ENCODE measurements at places on chromosomes 3 and 15. TPM values are rescaled to one million over a fixed set of nuclear protein-coding genes. Genes with fewer than 3 reads are reported as not detected.

Gene C3orf22
- not detected for total RNA-seq

Gene CDHR4
- not detected for total RNA-seq

Gene WDR49
- total RNA-seq, result 0.29 TPM

Gene CADPS
- total RNA-seq, result not detected

Gene INKA1
- 1.8 TPM for total RNA-seq

GRCh38 chr3:85626662-85627061 lies 667.9 kb downstream of the CADM2 start:
- H3K27ac ChIP-seq, result no peak overlapping the region
- no peaks in the 10 kb centered on the region for H3K36me3 ChIP-seq
- H3K4me3 ChIP-seq, result no peak overlapping the region
- H3K4me1 ChIP-seq, result no peaks in the 10 kb centered on the region
- H3K27me3 ChIP-seq, result no peaks in the 10 kb centered on the region

- DNase-seq, result no peak
- H3K36me3 ChIP-seq, result no peaks in the 10 kb centered on the region
- no peaks in the 10 kb centered on the region for H3K4me1 ChIP-seq
- no peak overlapping the region for H3K4me3 ChIP-seq
- no peak overlapping the region for H3K27ac ChIP-seq
- peaks cover 3% of the 10 kb centered on the region for H3K27me3 ChIP-seq
Measured at GRCh38 chr15:70328679-70329115, 231.0 kb upstream of the TLE3 start.

DNA sequence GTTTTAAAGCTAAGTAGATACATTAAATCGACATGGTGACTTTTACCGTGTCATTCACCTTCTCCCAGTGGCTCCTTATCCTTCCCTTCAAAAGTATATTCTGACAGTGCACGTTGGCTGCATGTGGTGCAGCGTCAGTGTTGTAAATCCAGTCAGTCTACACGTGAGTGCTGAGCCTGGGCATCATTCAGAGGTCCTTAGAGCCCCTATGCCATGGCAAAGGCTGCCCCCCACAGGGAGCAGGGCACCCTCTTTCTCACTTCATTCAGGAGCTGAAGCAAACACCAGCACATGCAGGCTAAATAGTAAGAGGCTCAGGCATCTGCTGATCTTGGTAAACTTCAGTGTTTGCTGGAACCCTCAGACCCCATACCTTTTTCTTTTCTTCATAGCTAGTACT lies 43.3 kb downstream of the RASGRP1 start:
- H3K36me3 ChIP-seq, result peaks cover 55% of the 10 kb centered on the region
- H3K4me1 ChIP-seq, result peaks cover 70% of the 10 kb centered on the region

DNA sequence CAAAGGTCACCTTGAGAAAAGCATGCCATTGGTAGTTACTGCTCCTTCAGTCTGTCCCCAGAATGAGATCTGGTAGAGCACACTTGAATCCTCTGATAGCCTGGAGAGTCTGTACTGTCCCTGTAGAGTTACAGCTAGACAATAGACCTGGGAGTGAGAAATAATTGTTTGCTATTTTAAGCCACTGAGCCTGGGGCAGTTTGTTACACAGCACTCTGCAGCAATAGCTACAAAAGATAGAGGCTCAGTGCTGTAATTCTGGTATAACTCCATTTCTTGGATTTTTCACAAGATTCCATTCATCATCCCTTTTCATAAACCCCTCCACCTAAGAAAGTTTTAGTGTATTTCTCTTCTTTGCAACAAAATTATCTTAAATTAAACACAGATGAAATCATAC lies 242.7 kb upstream of the ARRDC4 start:
- no peak overlapping the region for H3K27ac ChIP-seq
- DNase-seq, result no peak
- no peak overlapping the region for H3K4me3 ChIP-seq
- no peaks in the 10 kb centered on the region for H3K4me1 ChIP-seq
- peaks cover 1% of the 10 kb centered on the region for H3K27me3 ChIP-seq

GRCh38 chr3:10518506-10519150 lies 13.2 kb upstream of the ATP2B2 start:
- no peak overlapping the region for H3K4me3 ChIP-seq
- H3K4me1 ChIP-seq, result no peaks in the 10 kb centered on the region
- peaks cover 6% of the 10 kb centered on the region for H3K27me3 ChIP-seq

- peaks cover 1% of the 10 kb centered on the region for H3K27me3 ChIP-seq
- no peak for DNase-seq
- H3K4me1 ChIP-seq, result no peaks in the 10 kb centered on the region
- no peaks in the 10 kb centered on the region for H3K36me3 ChIP-seq
- no peak overlapping the region for H3K27ac ChIP-seq
- H3K4me3 ChIP-seq, result no peak overlapping the region
Measured at GRCh38 chr3:193520738-193521137, 34.0 kb downstream of the ATP13A4 start.

DNA sequence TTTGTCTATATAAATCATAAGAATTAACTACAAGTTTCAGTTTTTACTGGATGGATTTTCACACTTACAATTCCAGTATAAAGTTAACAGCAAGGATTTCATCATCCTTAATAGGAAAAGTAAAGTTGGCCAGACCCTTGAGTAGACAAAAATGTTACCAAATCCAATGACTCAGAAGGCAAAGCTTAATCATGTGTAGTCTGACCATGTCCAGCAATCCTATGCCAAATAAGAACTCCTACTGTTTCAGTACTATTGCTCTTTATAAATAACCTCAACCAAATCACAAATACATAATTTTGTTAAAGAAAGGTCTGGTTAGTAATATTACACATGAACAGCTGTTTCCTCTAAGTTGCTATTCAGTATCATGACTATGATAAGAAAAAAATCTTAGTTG lies 35.0 kb downstream of the PLOD2 start:
- no peaks in the 10 kb centered on the region for H3K36me3 ChIP-seq
- no peak overlapping the region for H3K4me3 ChIP-seq
- DNase-seq, result no peak
- H3K4me1 ChIP-seq, result no peaks in the 10 kb centered on the region
- no peaks in the 10 kb centered on the region for H3K27me3 ChIP-seq

DNA sequence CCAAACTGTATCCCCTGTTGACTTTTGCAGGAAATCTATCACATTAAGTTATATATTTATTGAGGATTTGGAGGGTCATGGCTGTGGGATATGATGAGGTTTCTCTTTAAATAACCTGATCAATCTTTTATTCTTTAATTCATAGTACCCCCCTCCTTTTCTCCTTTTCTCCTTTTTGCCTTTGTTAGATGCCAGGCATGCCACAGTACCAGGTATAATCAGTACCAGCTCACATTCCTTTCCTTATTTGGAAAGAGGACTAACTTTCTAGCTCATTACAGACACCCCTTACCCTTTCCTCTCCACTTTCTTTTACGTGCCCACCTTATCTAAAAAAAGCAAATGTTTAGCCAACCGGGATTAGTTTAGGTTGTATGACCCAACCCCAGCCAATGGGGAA lies 326.4 kb upstream of the NAALADL2 start:
- DNase-seq, result no peak
- no peaks in the 10 kb centered on the region for H3K4me1 ChIP-seq
- H3K27me3 ChIP-seq, result no peaks in the 10 kb centered on the region
- no peaks in the 10 kb centered on the region for H3K36me3 ChIP-seq
- no peak overlapping the region for H3K4me3 ChIP-seq

GRCh38 chr3:7929319-7929889 lies 572.2 kb upstream of the LMCD1 start:
- no peaks in the 10 kb centered on the region for H3K27me3 ChIP-seq
- H3K4me1 ChIP-seq, result peaks cover 3% of the 10 kb centered on the region
- no peak for DNase-seq
- H3K27ac ChIP-seq, result no peak overlapping the region
- no peak overlapping the region for H3K4me3 ChIP-seq

DNA sequence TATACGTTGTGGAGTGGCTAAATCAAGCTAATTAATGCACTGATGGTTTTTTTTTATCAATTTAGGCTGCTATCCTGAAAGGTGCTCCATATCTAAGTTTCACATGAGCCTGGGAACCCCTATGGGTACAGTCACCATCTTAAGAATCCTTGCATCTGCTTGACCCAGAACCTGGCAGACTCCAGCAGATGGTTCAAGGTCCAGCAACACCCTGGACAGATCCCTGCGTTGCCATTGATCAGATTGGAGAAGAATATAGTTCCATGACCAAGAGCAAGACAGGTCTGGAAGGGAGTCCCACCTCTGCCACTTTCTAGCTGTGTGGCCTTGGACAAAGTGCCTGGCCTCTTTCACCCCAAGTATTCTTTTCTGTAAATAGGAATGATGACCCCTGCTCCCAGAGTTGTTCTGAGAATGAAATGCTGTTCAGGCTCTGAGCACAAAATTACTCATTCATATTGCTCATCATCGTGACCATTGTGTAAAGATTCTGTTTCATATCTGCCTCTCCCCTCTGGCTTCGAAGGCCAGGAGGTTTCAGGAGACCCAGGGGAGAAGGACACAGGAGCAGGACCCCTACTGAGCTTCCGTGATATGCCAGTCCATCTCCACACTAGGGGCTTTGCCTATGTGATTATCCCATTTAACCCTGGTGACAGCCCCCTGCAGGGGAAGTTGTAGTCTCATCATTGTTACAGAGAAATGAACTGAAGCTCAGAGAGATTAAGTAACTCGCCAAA lies 30.0 kb upstream of the TSEN2 start:
- no peaks in the 10 kb centered on the region for H3K36me3 ChIP-seq
- H3K4me1 ChIP-seq, result no peaks in the 10 kb centered on the region
- DNase-seq, result no peak
- no peaks in the 10 kb centered on the region for H3K27me3 ChIP-seq
- H3K4me3 ChIP-seq, result no peak overlapping the region

DNA sequence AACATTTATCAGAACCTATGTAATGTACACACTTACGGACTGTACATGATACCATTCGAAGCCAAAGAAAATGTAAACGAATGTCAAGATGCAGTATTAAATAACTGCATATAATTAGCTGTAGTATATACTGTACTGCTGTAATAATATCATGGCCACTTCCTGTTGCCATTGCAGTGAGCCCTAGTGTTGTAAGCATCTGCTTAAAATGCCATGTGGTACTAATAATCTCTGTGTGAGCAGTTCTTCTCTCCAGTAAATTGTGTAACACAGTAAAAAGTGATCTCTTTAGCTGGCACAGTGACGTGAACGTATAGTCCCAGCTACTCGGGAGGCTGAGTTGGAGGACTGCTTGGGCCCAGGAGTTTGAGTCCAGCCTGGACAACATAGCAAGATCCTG lies 8.6 kb downstream of the SPG11 start:
- H3K4me1 ChIP-seq, result peaks cover 32% of the 10 kb centered on the region
- H3K27ac ChIP-seq, result no peak overlapping the region
- H3K36me3 ChIP-seq, result peaks cover 51% of the 10 kb centered on the region
- H3K27me3 ChIP-seq, result no peaks in the 10 kb centered on the region
- no peak for DNase-seq

GRCh38 chr3:21216598-21216997 lies 534.4 kb downstream of the ZNF385D start:
- no peaks in the 10 kb centered on the region for H3K27me3 ChIP-seq
- H3K4me3 ChIP-seq, result no peak overlapping the region
- no peaks in the 10 kb centered on the region for H3K4me1 ChIP-seq
- no peak for DNase-seq
- no peaks in the 10 kb centered on the region for H3K36me3 ChIP-seq
- H3K27ac ChIP-seq, result no peak overlapping the region

- no peaks in the 10 kb centered on the region for H3K36me3 ChIP-seq
- peaks cover 9% of the 10 kb centered on the region for H3K27me3 ChIP-seq
- DNase-seq, result no peak
- H3K27ac ChIP-seq, result no peak overlapping the region
- no peak overlapping the region for H3K4me3 ChIP-seq
- no peaks in the 10 kb centered on the region for H3K4me1 ChIP-seq
Measured at GRCh38 chr3:133081016-133081415, 42.8 kb downstream of the TMEM108 start.

GRCh38 chr3:126568776-126569342 lies 10.1 kb upstream of the C3orf22 start:
- peaks cover 3% of the 10 kb centered on the region for H3K27me3 ChIP-seq
- H3K4me1 ChIP-seq, result no peaks in the 10 kb centered on the region
- no peak overlapping the region for H3K27ac ChIP-seq
- H3K36me3 ChIP-seq, result no peaks in the 10 kb centered on the region

DNA sequence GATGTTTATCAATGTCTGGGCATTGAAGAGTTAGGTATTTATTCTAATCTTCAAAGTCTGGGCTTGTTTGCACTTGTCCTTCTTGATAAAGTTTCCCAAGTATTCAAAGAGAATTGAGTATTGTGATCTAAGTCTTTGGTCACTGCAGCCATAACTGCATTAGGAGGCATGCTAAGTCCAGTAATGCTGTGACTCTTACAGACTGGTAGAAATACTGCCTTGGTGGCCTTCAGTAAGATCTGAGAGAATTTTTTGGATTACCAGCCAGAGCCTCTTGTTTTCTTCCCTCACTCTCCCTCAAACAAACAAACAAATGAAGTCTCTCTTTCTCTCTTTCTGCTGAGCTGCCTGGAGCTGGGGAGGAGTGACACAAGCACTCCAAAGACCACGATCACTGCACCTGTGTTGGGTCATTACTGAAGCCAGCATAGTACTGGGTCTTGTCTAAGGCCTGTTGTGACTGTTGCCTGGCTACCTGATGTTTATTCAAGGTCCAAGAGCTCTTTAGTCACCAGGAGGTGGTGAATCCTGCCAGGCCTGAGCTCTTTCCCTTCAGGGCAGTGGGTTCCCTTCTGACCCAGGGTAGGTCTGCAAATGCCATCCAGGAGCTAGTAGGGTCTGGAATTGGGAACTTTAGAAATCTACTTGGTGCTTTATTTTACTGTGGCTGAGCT lies 14.8 kb upstream of the RBP2 start:
- no peak overlapping the region for H3K27ac ChIP-seq
- H3K27me3 ChIP-seq, result no peaks in the 10 kb centered on the region
- H3K36me3 ChIP-seq, result peaks cover 11% of the 10 kb centered on the region
- H3K4me1 ChIP-seq, result no peaks in the 10 kb centered on the region

DNA sequence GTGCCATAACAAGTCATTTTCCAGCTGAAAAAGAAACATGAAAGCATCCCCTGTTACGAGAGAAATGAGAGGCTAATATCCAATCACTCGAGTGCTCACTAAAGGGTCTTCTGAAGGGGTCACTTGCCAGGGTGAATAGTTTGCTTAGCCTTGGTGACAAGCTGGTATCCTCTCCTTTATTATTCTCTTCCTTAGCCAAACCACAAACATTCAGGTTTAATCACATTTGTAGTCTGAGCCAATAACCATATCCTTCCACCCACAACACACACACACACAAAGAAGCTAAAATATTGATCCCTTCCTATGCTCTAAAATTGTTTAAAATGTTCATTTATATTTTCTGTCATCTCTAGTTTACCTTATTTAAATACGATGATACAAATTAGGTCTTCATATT lies 240.5 kb upstream of the TMCO5A start:
- no peaks in the 10 kb centered on the region for H3K4me1 ChIP-seq
- no peak overlapping the region for H3K27ac ChIP-seq
- peaks cover 1% of the 10 kb centered on the region for H3K27me3 ChIP-seq
- H3K4me3 ChIP-seq, result no peak overlapping the region
- DNase-seq, result no peak

DNA sequence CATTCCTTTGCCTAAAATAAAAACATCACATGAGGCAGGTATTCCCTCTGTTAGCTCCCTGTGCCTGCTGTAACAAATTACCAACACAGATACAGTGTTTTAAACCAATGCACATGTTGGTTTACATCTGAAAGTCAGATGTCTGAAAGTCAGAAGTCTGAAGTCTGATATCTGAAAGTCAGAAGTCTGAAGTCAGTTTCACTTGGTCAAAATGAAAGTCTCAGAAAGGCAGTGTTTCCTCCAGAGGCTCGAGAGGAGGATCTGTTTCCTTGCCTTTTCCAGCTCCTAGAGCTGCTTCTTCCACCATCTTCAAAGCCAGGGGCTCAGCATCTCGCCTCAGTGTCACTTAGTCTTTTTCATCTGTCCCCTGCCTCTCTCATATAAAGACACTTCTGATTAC lies 22.0 kb downstream of the SST start:
- peaks cover 26% of the 10 kb centered on the region for H3K27me3 ChIP-seq
- H3K27ac ChIP-seq, result no peak overlapping the region
- no peaks in the 10 kb centered on the region for H3K36me3 ChIP-seq
- DNase-seq, result no peak
- no peak overlapping the region for H3K4me3 ChIP-seq
- H3K4me1 ChIP-seq, result no peaks in the 10 kb centered on the region
